ENCODE measurements at places on chromosomes 5 and 9.

GRCh38 chr5:126449751-126450271 is 26.6 kb downstream of the GRAMD2B start:
- DNase-seq = no peak

DNA sequence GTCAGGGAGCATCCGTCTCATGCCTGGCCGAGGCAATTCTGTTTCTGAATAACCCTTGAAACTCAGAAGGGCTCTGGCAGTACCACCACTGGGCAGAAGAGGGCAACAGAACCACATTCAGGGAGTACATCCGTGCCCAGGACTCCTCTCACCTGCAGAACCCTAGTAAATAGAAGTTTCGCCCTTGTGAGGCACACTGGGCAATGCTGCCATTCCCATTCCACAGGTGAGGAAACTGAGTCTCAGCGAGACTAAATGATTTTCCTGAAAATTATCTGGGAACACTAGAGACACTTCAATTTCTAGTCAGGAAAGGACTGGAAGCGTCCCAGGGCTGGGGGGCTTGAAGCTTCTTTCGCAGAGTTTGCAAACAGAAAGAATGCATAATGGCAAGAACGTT is 74.7 kb downstream of the FGF1 start:
- DNase-seq = peak; percentile 39

DNA sequence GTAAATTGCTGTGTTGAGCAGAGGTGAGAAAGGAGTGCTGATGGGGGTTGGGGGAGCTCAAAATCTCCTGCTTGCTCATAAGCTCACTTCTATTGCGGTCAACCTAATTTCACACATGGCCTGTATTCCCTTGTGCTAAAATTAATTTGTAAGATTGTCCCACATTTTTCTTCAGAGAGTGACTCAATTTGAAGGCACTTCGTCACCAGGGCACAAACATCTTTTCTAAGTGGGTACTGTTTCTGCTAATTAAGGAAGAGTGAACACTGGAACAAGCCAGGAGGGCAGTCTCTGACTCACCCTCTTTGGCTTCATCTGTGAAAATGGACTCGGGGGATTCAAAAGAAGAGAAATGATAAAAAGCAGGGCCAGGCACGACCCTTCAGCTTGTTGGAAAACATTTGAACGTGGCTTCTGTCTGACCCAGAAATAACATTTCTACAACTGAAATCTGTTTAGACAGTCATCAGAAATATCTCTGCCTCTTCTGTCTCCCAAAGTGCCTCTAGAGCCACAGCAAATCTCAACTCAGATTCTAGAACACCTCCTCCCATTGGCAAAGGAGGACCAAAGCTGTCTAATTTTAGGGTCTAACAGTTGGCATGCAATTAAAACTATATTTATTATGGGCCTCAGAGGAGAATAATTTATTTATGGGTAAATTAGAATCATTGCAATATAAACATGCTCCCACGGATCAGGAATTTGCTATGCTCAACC is 49.8 kb downstream of the FEM1C start:
- no peak for DNase-seq

- no peak for DNase-seq
Measured at GRCh38 chr5:159498630-159499029, 168.3 kb upstream of the IL12B start.

DNA sequence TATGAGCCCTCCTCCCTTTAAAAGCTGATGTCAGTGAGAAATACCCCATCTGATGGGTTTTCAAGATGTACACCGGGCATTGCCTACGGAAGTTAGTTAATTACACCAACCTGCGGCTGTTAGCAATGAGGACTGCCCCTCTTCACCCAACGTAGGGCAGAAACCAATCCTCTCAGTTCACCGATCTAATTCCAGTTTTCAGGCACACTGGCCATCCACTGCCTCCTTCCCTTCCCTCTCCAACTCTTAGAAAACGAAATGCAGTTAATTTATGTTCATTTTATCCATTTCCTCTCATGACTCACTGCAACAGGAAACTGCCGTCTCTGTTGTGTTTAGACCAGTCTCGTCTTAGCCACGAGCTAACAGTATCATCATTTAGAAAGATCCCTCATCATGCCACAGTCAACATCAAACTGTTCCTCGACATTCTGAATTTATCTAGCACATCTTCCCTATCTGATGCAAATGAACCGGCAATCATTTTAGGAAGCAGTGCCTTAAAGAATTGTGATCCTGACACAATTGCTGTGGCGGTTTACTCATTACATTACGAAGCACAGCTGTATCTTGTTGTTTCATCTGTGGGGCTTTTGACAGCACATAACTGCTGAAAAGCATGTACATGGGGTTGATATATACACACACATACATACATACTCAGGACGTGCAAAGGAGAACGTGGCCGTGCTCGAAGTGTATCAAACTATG is 168.6 kb downstream of the EFNA5 start:
- DNase-seq = no peak

- DNase-seq = no peak
Measured at GRCh38 chr5:40738502-40738901, 17.3 kb downstream of the TTC33 start.

DNA sequence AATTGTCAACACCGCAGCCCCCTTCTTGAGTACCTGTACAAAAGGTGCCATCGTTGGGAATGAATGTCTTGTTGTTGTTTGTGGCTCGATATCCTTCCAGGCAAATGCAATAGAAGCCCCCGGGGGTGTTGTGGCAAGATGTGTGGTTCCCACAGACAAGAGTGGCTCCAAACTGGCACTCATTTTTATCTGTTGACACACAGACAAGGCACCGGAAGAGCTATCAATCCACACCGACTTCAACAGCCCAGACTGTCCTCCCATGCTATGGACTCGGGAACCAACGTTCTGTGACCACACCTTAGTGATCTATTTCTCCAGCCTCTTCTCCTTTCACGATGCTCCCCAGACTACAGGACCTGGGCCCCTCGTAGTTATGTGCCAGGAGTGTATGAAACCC is 25.9 kb downstream of the SUSD1 start:
- DNase-seq = no peak

GRCh38 chr5:143073766-143074165 is 303.6 kb downstream of the ARHGAP26 start:
- no peak for DNase-seq

DNA sequence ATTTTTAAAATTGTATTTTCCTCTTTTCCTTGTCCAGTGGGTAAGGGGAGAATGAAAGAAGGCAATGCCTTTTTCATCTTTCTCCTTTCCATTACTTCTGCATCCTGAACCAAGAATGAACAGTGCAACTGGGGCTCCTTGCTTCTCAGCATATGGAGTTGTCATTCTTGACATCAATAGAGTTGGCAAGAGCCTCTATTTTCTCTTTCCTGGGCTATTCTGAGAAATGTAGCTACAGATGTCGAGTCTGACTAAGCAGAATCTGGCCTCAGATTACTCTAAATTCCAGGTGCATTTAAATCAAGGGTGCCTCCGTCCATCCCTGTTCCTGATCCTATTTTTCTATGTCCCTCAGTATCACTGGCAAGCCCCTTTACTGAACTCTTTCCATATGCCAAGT is 244.8 kb downstream of the GLIS3 start:
- DNase-seq = no peak

GRCh38 chr9:123929177-123929869 is 603 bp downstream of the DENND1A start:
- DNase-seq = no peak

DNA sequence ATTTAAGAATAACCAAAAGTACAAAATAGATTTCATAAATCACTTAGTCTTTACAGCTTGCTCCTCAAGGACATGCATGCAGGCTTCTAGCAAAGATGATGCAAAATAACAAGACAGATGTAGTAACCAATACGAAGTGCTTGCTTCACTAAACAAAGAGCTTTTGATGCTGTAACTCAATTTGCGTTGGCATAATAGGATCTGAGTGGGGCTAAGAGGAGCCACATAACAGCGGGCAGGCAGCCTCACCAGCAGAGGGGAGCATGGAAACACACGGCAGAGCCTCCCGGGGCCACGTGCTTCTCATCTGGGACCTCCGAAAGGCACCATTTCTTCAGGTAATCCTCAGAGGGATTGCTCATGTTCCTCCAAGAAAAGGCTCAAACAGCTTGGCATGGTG is 139.7 kb downstream of the C5orf15 start:
- DNase-seq = no peak

DNA sequence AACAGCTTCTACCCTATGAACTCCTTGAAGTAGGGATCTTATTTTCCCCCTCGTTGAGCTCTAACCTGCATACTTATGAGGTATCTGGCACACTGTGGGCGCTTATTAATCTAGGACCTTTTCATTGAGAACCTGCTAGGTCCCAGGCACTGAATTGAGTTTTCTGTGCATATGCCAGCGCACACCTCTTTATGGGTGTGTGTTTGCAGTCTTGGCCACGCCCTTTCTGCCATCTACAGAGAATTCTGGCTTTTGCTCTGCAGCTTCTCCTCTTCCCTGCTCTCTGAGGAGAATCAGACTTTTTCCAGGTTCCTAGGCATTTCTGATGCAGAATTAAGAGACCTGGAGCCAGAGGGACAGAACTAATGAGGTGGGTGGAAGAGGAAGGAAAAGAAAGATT is 25.4 kb upstream of the SSBP2 start:
- DNase-seq = no peak

DNA sequence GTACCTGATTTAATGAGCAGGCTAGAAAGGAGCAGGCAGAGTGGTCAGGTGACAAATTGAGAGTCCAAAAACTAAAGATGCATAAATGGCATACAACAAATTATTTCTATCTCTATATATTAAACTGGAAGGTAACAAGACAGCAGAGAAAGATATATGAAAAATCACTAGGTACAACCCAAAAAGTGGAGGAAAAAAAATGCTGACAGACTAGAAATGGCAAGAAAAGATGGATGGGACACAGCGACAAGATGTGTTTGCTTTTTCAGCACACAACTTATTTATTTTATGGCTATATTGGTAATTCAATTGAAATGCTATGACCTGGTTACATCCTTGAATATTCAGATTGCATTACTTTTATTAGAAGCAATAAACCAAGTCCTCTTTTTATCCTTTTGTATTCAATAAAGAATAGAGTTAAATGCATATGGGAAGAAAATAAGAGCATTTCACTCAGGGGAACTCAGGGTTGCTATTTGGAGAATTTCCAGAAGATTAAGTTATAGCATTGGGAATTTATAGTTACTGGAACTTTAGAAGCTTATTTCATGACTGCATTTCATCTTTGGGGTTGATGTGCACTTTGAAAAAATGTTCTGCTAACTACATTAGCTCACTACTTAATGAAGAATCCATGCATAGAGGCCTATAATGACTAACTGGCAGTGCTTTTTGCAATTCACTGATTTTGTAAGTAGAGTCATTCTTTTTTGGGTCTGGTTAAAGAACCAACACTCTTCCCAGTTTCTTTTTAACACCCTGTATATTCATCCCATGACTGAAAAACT is 566.6 kb upstream of the TUSC1 start:
- DNase-seq = no peak

GRCh38 chr9:138065287-138065686 is 187.7 kb downstream of the CACNA1B start:
- no peak for DNase-seq

- no peak for DNase-seq
Measured at GRCh38 chr9:135245482-135246247, 158.2 kb downstream of the OLFM1 start.

- no peak for DNase-seq
Measured at GRCh38 chr9:36898431-36899020, 135.5 kb downstream of the PAX5 start.

DNA sequence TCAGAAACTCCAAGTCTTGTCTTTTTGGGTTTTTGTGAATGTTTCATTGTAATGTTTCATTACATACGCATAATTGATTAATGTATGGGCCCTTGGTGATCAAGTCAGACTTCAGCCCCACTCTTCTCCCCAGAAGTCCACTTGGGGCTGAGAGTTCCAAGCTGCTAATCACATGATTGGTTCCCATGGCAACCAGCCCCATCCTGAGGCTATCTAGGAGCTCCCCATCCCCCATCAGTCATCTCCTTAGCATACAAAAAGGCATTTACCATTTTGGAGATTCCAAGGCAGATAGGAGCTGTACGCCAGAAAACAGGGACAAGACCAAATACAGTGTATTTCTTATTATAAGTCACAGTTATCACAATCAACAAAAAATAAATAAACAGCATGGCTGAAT is 22.9 kb upstream of the SYK start:
- DNase-seq = no peak

GRCh38 chr5:96509721-96510350 is 76.8 kb upstream of the PCSK1 start:
- no peak for DNase-seq

- no peak for DNase-seq
Measured at GRCh38 chr5:175640106-175640775, 17.6 kb upstream of the HRH2 start.

GRCh38 chr9:20506099-20506900 is 116.0 kb downstream of the MLLT3 start:
- no peak for DNase-seq

DNA sequence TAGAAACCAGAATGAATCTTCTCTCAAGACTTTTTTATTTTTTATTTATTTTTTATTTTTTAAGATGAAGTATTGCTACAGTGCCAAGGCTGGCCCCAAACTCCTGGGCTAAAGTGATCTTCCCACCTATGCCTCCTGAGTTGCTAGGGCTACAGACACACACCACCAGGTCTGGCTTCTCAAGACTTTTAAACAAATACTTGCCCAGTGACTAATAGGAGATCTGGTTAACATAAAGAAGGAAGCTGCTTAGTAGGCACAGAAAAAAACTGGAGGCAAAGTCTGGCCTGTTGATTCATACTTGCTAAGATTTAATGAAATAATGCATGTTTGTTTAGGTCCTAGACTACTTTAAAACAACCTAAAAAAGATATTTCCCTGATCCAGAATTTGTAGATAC is 43.8 kb downstream of the SLC38A9 start:
- DNase-seq = no peak

DNA sequence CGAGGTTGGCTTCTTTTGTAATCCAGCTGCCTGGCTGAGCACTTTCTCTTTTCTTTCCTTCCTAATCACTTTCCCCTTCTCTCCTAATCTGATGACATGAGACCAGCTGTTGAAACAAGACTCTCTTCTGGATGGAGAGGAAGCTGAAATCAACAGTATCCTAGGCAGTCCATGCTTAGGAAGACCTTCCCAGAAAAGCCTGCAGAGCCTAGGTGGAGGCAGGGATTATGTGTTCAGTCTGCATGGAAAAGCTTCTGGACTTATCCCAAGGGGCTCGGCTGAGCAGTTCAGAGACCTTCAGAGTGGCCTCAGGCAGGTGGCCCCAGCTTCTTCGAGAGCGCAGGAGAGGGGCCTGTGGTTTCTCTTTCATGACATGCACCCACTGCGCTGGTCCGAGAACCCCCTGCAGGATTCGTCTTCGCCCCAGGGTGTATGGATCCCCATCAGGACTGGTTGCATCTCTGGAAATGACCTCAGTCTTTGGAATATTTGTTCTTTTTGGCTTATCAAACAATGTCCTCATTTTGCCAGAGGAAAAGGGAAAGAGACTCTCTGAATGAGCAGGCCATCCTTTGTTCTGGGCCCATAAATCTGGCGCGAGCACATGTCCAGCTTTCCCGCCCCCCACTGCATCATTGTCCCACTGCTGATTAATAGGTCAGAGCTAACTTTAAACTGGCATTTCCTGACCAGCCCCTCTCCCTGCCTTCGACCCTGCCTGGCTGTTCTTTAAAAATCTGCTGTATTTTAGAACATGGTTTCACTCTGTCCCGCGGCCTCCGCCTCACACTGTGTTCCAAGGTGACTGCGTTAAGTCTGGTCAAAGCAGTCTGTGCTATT is 177.9 kb upstream of the KLF4 start:
- DNase-seq = no peak

- no peak for DNase-seq
Measured at GRCh38 chr9:90245661-90246060, 397.0 kb downstream of the DIRAS2 start.

- no peak for DNase-seq
Measured at GRCh38 chr5:131406076-131406475, 142.2 kb downstream of the CDC42SE2 start.

- no peak for DNase-seq
Measured at GRCh38 chr9:18362901-18363685, 110.9 kb upstream of the ADAMTSL1 start.

All from GM18507 (cell line).